ENCODE measurements at places on chromosomes 1 and 21.
A peak's percentile ranks its signal among the peaks of the same experiment; 100 is the strongest.

GRCh38 chr1:216641669-216642460, 81.4 kb downstream of the ESRRG start:
- DNase-seq: no peak

DNA sequence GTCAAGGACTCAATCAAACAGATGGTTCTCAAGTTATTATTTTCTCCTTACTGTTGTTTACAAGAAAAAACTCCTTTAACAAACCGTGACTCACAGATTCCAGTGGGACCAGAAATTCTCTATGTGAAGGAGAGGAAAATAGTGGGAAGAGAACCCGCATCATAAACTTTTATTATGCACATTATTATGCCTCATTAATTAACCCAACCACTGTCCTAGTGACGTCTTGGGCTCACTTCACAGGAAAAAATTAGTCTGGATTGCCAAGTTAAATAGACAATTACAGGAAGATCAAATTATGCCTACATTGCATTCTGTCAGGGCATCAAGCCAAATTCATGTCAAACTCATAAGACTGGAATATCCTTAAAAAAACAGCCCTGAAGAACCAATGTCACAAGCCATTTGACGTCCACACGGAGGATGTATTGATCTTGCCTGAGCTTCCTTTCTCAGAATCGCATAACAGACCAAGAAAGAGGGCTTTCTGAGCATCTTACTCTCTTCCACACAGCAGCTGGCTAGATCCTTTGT, 347.8 kb downstream of the DUSP10 start:
- no peak for DNase-seq

DNA sequence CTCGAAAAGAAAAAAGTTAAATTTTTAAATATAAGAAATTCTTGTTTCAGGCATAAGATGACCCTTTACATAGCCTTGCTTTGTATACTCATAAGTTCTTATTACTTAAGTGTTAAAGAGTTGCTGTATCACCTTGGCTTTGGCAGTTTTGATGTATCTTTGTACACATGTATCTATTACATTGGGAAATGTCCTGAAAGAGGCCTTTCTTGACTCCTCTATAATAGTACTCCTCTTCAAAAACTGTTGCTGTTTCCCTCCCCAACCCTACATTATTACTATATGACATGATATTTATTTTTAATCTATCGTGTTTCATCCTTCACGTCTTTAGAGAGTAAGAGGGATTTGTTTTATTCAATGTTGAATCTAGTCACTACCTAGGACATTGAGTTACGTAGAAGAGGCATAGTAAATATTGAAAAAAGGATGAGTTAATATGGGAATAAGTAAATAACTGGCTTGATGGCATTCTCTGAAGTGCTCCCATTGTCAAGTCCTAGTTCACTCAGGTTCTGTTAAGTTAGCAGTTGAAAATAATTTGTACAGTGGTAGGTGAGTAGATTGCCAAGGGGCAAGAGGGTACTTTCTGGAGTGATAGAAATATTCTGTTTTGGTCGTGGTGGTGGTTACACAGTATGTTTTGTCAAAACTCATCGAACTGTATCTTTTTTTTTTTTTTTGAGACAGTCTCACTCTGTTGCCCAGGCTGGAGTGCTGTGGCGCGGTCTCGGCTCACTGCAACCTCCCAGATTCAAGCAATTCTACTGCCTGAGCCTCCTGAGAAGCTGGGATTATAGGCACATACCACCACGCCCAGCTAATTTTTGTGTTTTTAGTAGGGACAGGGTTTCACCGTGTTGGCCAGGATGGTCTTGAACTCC, 8.2 kb downstream of the THRAP3 start:
- DNase-seq: no peak

DNA sequence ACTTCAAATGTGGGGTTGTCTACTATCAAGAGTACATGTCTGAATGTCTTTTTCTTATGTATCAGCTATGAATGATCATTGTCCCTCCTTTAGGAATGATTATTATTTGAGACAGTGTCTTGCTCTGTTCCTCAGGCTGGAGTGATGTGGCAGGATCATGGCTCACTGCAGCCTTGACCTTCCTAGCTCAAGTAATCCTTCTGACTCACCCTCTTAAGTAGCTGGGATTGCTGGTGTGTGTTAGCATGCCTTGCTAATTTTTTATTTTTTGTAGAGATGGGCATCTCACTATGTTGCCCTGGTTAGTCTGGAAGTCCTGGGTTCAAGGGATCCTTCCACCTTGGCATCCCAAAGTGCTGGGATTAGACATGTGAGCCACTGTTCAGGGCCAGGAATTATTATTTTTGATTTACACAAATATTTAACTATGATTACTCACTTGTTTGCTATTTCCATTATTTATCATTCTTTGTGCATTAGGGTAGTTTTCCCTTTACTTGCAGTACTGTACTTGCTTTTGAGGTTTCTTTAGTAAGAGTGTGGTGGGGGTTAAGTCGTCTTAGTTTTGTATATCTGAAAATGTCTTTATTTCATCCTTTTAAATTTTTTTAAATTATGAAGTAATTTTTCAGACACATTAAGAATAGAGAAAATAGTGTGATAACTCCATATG, 12.8 kb downstream of the S100A7 start:
- no peak for DNase-seq

DNA sequence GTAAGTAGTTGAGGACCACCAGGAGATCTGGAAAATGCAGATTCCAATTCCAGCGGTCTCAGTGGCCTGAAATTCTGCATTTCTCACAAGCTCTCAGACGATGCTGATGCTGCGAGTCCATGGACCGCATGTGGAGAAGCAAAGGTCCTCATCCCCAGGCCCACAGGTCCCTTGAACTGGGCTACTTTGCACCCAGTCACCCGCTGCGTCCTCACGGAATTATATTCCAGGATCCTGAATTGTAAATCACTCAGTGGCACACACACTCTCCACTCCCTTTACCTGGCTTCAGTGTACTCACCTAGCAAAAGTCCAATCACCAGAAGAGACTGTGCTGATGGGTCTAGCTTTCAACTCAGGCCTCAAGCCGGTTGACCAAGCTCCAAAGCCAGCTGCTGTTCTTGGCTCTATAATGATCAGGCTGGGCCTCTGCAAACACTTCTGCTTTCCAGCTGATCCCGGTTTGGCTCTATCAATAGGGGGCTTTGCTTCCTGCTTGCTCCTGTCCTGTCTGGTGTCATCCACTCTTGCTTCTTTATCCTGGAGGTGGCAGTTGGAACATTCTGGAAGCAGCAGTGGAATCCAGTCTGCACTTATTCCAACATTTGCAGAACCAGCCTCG, 904 bp upstream of the RPL22 start:
- DNase-seq: no peak

- no peak for DNase-seq
Measured at GRCh38 chr1:110455151-110455550, 4.2 kb downstream of the PROK1 start.

- DNase-seq: peak; percentile 93
Measured at GRCh38 chr1:17125756-17126237, 6.5 kb upstream of the PADI2 start.

DNA sequence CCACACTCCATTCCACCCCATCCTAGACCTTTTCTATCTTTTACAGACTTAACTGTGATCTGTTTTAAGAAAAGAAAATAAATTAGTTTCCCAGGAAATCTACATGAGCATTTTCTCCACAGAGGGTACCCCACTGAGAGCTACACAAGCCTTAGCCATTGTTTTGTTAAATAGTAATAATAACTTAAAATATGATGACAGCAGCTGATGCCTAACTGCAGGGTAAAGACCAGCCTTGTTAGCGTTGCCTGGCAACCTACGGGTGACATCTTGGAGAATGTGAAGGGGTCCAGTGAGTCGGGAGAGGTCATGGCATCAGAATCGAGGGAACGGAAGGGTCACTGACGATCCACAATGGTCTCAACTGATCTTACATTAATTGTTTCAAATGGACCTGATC, 233.2 kb upstream of the PBX1 start:
- DNase-seq: no peak

- no peak for DNase-seq
Measured at GRCh38 chr1:109969907-109970306, 14.7 kb upstream of the AHCYL1 start.

DNA sequence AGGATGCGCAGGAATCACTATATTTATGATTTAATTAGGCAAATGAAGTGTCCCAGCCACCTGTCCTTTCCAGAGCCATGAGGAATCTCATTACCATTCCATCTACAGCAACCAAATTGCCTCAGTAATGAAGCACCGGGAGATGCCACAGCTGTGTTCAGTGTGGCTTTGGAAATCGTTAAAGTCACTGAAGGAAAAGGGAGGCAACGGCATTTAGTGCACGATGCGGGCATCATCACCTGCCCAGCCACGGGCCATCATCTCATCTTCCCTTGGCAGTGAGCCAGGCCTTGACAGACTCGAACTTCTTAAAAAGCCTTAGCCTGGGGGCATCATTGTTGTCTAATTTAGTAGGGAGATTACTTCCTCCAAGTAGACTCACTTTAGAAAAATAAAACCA, 67.8 kb downstream of the CNIH3 start:
- no peak for DNase-seq

- DNase-seq: no peak
Measured at GRCh38 chr1:61115436-61115835, 33.1 kb downstream of the NFIA start.

- peak; percentile 46 for DNase-seq
Measured at GRCh38 chr1:192700834-192701271, 64.9 kb downstream of the RGS13 start.

DNA sequence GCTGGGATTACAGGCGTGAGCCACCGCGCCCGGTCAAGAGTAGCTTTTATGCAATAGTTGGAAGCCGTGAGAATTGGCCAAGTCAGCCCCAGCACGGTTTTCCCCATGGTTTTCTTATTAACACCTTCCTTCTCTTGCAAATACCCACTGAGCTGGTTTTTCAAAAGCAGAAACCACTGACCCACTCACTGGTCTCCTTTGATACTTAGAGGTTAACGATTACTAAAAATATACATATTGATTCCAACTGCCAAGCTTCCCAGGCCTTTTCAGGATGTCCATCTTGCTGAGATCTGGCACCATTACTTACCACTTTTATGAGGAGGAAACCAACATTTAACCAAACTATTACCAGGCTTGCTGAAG, 25.9 kb upstream of the TARDBP start:
- no peak for DNase-seq

- DNase-seq: no peak
Measured at GRCh38 chr1:233367057-233367803, 39.7 kb downstream of the MAP3K21 start.

DNA sequence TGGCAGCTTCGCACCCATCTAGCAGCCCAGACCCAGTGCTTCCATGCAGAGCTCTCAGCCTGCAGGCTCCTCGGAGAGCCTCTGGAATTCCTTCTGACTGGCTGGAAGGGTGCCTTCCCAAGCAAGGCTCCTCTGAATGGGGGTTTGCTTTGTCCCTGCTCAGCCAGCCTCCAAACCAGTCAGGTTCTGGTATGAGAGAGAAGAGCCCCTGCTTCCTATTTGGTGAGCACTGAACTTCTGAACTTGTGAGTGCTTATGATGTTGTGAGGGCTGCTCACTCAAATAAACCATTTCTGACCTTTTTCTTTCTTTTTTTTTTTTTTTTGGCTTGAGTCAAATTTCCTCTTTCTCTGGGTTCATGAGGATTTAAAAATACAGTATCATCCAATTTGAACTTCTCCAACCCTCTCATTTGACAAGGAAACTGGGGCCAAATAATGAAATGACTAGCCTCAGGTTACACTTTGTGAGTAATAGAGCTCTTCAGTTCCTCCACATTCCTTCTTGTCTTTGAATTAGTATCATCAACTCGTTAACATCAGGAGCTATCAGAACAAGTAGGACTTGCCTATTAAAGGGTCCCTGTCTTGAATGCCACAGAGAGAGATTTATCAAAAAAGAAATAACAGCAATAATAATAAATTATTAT, 39.6 kb downstream of the GFI1 start:
- no peak for DNase-seq

- peak; percentile 57 for DNase-seq
Measured at GRCh38 chr1:1230656-1231399, 973 bp downstream of the SDF4 start.

- no peak for DNase-seq
Measured at GRCh38 chr21:38538353-38538752, 40.1 kb upstream of the ERG start.

- no peak for DNase-seq
Measured at GRCh38 chr1:168391851-168392681, 111.4 kb downstream of the TBX19 start.

GRCh38 chr1:47840393-47841190, 156.6 kb downstream of the TRABD2B start:
- no peak for DNase-seq

GRCh38 chr1:208374391-208374941, 130.3 kb upstream of the PLXNA2 start:
- no peak for DNase-seq

GRCh38 chr1:84379138-84379916, 19.0 kb upstream of the DNASE2B start:
- peak; percentile 39 for DNase-seq

DNA sequence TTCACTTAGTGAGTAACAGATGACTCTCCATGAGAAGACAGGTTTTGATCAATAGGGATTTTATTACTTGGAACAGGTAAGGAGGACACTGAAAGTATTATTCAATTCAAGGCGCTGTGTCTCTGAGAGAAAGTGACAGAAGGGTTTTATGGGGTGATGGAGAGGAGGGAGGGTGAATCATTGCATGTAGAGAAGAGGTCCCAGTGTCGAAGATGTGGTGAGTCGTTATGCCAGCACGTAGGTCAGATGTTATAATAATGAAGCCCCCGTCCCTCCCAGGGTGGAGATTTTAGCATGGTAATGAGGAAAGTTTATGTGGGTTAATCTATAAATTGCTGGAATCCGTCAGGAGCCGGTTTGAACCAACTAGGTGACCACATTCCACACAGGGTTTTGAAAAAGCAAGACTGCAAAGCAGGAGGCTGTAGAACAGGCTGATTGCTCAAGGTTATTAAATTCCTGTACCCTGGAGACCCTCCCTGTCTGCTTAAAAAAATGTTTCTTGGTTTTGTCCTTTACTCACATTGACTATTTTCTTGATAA, 586.4 kb upstream of the TMPRSS15 start:
- no peak for DNase-seq

GRCh38 chr1:70314706-70315304, 39.7 kb downstream of the ANKRD13C start:
- DNase-seq: peak; percentile 46

- DNase-seq: no peak
Measured at GRCh38 chr1:2597441-2598328, 11.1 kb downstream of the PRXL2B start.
